ENCODE measurements at places on chromosomes 6 and 20.

DNA sequence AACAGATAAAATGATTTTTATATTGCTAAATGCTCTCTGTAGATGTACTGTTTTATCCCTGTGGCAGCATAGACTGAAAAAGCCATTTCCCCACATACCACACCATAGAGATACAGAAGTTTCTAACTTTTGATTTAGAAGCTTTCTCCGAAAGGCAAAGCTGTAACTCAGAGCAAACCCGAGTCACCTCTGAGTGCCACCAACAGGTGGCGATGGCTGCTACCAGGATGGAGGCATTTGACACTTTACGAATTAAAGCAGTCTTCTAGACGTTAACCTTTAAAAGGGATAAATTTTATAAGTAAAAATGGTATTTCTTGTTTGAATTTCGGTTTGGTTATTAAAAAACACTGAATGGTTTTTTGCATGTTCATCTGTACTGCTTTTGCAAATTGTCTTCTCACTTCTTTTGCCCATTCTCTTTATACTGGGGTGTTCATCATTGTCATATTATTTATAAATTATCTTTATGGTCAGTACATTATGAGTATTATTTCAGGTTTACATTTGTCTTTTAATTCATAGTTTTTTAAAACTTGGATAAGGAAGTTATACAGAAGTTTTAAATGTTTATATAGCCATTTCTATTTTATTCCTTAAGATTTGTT lies 201.0 kb upstream of the CEP162 start:
- no peak for DNase-seq

GRCh38 chr20:58099291-58099935 lies 129.0 kb downstream of the ANKRD60 start:
- no peak for DNase-seq

- no peak for DNase-seq
Measured at GRCh38 chr6:149246691-149247384, 70.7 kb upstream of the TAB2 start.

- no peak for DNase-seq
Measured at GRCh38 chr6:56581296-56581925, 61.3 kb downstream of the DST start.

GRCh38 chr20:48170625-48171024 lies 385.3 kb upstream of the SULF2 start:
- DNase-seq: no peak

GRCh38 chr20:44688053-44688625 lies 27.0 kb upstream of the CCN5 start:
- DNase-seq: no peak

- DNase-seq: no peak
Measured at GRCh38 chr6:8710668-8711431, 275.5 kb upstream of the SLC35B3 start.

- DNase-seq: no peak
Measured at GRCh38 chr6:111520524-111520923, 37.5 kb upstream of the REV3L start.

GRCh38 chr20:11221046-11221445 lies 547.2 kb upstream of the JAG1 start:
- DNase-seq: no peak

- DNase-seq: no peak
Measured at GRCh38 chr6:106658469-106658868, 29.1 kb downstream of the QRSL1 start.

DNA sequence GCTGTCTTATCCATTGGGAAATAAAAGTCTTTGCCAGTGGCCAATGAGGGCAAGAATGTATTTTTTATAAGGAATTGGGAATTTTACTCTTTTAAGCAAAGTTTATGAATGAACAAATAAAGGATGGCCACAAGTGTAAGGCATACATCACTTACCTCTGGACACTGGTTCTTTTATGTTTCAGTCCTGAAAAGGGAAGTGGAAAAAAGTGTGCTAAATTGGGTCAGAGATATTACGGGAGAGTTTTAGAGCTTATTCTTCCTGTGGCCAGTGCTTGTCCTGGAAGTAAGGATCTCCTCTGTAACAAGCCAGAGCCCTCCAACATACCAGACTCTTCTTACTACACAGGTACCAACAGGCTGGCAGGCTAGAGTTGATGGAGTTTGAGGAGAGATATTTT lies 22.5 kb upstream of the RIPK1 start:
- DNase-seq: no peak

DNA sequence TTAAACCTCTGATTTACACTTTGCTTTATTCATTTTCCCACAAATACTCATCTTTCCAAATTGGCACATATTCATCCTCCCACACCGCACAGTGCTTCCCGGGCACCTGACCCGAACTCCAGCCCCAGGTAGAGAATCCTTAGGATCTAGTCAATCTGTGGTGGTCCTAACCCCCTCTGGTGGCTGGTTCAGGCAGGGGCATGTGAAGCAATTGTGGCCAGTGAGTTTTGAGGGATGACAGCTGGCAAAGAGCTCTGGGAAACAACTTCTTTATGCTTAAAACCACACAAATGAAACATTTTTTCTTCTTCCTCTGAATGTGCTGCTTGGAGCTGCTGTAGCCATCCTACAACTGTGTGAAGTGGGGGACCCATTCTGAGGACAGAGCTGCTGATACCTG lies 54.7 kb downstream of the ELOVL5 start:
- DNase-seq: no peak

- no peak for DNase-seq
Measured at GRCh38 chr6:159984268-159984786, 15.4 kb downstream of the IGF2R start.

GRCh38 chr6:36677059-36677749 lies 1.3 kb upstream of the CDKN1A start:
- no peak for DNase-seq

DNA sequence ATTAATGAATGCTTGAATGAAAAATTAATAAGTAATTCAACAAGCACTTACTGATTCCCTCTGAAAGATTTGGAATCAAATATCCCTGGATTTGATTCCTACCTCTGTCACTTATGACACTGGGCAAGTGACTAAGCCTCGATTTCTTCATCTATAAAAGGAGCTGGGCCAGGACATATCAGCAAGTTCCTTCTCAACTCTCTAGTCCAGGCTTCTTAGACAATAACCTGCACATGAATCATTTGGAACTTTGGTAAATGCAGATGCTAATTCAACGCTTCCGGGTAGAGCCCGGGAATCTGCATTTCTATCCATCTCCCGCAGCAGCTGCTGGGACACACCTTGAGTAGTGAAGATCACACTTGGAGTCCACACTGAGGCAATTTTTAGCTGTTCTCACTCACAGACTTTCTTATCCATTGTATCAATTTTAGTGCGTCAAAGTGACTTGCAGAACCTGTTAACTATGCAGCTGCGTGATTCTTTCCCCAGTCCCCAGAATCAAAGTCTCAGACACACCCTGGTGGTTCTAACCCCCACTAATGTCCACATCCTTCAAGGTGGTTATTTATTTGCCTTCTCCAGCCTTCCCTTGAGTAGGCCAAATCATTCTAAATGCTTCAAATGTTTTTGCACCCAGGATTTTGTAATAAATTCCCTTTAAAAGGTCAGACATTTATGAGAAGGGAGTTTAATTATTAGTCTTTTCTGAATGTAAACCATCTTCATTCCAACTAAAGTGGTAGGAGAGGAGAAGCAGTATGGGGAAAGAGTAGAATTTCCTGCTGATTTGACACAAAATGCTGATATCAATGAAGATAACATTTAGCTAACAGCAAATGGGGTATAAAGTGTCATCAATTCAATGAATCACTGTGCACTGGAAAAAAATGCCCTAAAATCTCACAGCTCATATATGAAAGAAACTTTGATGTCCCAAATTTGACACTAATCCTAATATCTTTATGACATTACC lies 26.0 kb upstream of the CCND3 start:
- DNase-seq: no peak

- no peak for DNase-seq
Measured at GRCh38 chr6:129191235-129191634, 308.3 kb downstream of the LAMA2 start.

- no peak for DNase-seq
Measured at GRCh38 chr6:157615420-157615769, 207.7 kb upstream of the SNX9 start.

DNA sequence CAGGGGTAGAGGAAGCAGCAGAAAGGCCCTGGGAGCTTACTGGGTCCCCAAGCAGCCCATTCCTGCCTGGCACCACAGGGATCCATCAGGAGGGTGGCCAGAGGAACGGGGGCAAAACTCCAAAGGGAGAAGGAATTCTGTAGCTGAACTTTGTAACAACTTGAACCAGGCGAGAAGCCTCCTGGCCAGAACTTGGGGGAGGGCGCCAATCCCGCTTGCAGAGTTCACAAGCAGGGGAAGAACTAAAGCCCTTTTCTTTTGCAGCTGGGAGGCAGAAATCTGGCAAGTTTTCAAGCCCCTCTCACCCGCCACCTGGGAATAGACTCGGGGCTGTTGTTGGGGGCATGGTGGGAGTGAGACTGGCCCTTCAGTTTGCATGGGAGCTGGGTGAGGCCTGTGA lies 189.1 kb downstream of the PHF3 start:
- DNase-seq: no peak

- no peak for DNase-seq
Measured at GRCh38 chr20:24405810-24406209, 63.6 kb upstream of the SYNDIG1 start.

DNA sequence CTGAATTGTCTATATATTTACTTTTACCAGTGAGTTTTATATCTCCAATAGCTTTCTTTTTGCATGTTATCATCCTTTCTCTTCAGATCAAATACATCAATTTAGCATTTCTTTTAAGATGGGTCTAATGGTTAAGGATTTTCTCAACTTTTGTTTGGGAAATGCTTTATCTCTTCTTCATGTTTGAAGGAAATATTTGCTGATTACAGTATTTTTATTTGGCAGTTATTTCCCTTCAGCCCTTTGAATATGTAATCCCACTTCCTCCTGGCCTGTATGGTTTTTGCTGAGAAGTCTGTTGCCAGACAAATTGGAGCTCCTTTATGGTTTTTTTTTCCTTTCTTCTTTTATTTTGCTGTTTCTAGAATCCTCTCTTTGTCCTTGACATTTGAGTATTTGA lies 6.7 kb upstream of the CST9L start:
- no peak for DNase-seq

DNA sequence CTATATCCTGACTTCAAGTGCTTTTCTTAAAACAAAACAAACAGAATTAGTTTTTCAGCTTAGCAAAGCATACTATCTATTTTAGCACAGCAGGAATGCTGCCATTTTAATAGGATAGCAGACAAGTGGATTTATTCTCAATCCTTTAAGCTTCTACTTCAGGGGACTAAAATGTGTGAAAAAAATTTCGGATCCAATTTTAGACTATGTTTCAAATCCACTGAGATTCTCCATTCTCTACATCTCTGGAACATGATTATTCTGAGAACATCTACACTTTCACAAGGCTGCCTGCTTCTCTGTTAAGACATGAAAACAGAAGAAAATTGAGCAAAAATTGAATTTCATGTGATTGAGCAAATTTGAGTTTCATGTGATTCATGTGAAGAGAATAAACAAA lies 1321.3 kb downstream of the HACE1 start:
- DNase-seq: no peak

DNA sequence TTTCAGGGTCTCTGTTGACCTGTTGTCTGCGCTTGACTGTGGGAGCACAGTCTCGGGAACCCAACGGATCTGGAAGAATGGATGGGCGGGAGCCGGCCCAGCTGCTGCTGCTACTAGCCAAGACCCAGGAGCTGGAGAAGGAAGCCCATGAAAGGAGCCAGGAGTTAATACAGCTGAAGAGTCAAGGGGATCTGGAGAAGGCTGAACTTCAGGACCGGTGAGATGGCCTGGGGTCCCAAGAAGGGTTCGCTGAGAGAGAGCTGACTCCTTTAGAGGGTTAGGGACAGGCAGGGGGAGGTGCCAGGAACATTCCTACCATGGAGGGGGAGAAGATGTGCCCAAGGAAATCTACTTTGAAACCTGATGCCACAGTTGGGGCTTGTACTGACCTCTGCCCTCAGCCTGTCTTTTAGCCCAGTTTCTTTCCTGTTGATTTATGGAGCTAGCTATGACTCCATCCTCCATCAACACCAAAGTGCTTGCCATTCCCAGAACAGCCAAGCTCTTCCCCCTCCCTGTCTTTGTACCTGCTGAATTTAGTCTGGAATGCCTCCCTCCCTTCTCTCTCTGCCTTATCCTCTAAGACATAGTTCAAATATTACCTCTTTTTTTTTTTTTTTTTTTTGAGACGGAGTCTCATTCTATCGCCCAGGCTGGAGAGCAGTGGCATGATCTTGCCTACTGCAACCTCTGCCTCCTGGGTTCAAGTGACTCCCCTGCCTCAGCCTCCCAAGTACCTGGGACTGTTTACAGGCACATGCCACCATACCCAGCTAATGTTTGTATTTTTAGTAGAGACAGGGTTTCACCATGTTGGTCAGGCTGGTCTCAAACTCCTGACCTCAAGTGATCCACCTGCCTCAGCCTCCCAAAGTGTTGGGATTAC lies 12.2 kb downstream of the CEP250 start:
- no peak for DNase-seq

DNA sequence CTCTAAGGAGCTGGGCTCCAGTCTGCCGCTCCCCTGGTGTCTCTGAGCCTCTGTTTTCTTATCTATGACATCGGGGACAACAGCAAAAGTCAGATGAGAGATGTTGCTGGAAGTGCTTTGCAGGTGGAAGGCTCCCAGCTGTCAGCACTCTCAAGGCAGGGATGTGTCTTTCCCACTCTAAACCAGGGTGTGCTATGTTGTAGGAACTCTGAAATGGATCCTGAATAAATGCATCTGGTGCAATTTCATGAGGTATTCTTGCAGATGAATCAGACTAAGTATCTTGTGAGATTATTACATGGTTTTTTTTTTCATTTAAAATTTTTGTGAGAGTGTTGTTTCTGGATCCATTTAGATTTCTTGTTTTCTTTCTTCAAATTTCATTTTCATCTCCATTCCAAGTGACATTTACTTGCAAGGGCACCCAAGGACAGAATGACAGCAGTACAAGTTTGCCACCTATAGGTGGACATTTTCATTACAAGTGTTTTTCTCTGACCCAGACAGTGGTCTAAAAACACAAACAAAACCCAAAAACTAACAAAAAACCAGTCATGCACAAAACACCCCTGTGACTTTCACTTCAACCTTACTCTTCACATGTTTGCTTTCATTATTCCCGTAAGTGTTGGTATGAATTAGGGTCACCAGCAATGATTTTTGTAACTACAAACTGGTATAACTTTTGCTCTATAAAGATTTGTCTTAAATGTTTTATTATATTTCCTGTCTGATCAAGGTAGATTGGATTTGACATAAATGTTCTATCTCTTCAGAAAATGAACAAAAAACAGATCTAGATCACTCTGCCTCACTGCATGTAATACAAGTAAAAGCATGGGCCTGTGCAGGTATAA lies 14.7 kb upstream of the SIM1 start:
- no peak for DNase-seq

DNA sequence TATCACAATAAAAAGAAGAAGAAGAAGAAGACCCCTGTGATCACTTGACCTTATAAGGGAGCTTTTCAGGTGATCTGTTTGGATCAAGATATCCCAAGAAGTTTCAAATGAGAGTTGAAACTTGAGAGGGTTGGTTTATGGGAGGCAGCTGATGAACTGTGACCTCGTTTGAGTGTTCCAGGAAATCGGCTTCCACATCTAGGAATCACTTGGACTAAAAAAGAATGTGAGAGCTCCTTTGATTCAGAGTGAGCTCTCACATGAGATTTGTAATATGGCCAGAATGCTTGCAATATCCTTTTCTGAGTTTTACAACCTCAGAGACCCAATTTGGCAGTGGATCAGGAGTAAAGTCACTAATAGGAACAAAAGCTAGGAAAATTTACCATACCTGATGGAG lies 228.1 kb downstream of the ATXN1 start:
- no peak for DNase-seq
